ENCODE measurements at places on chromosomes 6 and 20.

- no peak for DNase-seq
These were observed 63.2 kb upstream of the BEND6 start for GRCh38 chr6:56891754-56892153.

DNA sequence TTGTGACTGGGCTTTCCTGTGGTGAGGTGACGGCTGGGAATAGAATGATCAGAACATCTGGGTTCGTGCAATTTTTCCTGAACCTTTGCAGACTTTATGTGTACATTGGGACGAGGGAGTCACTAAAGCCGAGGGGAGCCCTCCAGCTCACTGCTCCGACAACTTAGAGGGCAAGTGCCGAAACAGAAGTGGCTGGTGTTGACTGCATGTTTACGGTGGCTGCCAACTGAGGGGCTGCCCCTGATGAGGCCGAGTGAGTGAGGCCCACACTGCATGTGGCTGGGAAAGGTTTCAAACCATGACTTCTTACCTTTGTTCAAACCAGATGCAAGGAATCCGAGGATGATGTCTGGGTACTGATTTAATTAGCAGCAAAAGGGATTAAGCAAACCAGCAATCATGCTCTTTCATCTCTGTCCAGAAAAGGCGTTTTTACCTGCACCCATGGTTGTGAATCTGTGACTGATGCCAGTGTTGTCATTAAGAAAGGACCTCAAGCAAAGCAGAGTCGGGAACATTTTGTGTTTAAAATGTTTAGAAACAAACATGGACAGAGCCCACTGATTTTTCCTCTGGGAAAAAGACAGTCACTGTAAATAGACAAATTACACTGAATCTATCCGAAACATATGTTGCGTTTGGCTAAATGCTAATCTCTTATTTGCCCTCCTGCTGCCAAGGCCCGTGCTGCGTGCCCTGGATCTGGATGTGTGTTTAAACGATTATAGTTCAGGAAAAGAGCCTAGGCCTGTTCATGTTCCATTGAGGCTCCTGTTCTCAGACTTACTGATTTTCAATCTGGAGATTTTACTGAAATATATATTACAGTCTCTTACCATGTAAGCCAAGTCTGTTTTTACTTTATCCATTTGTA is 105.1 kb downstream of the UST start:
- DNase-seq: no peak

GRCh38 chr6:151499551-151499950 is 5.7 kb downstream of the CCDC170 start:
- DNase-seq: no peak

- DNase-seq: no peak
These were observed 27.7 kb downstream of the ADGRF1 start for GRCh38 chr6:47014401-47014800.

GRCh38 chr20:50562262-50562701 is 52.1 kb downstream of the PTPN1 start:
- DNase-seq: no peak

DNA sequence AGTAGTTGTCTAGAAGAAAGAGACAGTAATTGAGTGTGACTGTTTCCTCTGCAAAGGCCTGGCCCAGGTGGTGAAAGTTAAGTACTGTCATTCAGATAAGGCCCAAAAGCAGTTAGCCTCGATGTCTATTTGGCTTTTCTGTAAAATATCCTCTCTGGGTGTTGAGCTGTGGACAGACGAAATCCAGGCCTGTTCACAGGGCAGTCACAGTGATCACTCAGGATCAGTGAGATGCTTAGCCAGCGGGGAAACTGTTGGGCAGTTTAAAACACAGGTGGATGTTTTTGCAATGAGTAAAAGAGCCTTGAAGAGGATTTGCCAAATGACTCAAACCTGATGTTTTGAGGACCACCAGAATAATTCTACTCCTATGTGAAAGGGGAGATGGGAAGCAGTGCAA is 22.0 kb upstream of the PRDM1 start:
- DNase-seq: no peak

DNA sequence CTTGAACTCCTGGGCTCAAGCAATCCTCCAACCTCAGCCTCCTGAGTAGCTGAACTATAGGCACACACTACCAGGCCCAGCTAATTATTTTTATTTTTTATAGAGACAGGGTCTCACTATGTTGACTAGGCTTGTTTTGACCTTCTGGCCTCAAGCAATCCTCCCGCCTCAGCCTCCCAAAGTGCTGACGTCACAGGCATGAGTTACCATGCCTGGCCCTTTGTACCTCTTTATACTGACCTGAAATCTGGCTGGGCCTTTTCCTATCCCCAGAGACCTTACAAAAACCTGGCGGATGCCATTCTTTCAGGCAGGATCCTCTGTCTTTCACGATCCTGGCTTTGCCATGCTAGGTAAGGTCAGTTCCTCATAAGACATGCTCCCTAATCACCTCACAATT is 11.5 kb downstream of the WFDC3 start:
- no peak for DNase-seq

- DNase-seq: no peak
These were observed 512.3 kb downstream of the HDGFL1 start for GRCh38 chr6:23081701-23082100.

GRCh38 chr6:88445188-88445965 is 279.2 kb upstream of the CNR1 start:
- DNase-seq: no peak

DNA sequence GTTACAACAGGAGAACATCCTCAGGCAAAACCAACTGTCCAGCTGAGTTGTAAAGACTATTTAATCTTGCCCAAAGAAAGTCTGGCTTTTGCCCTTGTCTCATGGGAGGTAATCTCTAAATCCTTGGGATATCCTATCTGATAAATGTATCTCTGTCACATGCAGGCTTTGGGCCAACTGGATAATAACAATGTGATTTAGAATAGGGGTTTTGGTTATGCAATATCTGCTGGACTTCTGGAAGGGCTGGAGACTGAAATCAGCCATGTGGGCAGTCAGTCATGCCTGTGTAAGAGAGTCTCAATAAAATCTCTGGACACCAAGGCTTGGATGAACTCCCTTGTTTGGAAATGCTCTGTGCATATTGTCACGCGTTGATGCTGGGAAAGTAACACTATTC is 56.3 kb upstream of the PRL start:
- DNase-seq: no peak

GRCh38 chr6:118768904-118769325 is 117.5 kb upstream of the CEP85L start:
- DNase-seq: no peak

GRCh38 chr6:45986746-45987274 is 28.9 kb downstream of the CLIC5 start:
- no peak for DNase-seq

DNA sequence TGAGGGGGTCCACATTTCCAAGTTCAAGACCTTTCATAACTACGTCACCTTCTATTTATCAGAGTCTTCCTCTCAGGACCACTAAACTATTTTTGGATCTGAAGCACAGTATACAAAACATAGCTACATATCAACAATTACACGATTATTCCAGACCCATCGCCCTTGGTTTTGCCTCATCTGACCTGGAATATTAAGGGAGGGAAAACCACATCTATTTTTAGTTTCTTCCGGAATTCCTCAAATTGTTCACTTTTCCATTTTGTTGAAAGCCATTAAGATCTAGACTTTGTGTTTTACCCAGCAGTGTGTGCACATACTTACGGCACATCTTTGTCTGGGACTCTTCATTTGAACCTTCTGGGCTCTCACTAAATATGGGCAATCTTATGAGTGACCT is 12.0 kb upstream of the ADGRF5 start:
- DNase-seq: no peak

GRCh38 chr20:32773855-32774254 is 11.7 kb downstream of the DNMT3B start:
- DNase-seq: no peak

DNA sequence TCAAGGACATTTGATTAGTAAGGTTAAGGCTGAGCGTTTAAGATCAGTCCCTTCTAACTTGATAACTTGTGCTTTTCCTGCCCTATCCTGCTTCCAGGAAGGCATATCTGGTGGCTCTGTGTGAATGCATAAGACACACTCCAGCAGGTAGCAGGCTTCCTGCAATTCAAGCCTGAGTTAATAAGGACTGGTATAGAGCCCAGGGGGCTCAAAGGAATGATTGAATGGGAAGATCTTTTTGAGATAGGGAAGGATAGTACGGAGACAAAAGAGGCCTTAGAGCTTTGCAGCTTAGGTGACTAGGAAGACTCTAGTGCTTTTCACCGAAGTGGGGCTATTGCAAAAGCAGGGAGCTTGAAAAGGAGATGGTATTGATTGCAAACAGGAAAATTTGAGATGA is 307.1 kb downstream of the GRIK2 start:
- DNase-seq: no peak

- no peak for DNase-seq
These were observed 112.9 kb downstream of the FOXO3 start for GRCh38 chr6:108673602-108674001.

- DNase-seq: no peak
These were observed 181.2 kb downstream of the ADGRG6 start for GRCh38 chr6:142482974-142483373.

DNA sequence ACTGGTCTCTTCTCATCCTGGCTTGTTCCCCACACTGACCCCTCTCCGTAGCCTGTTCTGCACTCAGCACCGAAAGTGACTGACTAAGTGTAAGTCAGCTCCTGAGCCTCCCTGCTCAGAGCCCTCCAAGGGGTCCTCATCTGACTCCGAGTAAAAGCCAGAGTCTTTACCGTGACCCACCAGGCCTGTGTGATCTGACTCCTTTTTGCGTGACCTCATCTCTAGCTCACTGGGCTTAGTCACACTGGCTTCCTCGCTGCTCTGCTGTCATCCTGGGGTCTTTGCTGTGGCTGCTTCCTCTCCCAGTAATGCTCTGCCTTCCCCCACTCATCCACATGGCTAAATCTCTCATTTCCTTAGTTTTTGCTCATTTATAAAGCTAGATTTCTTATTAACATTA is 116.6 kb downstream of the PLCB4 start:
- no peak for DNase-seq

- DNase-seq: no peak
These were observed 32.5 kb downstream of the SCGN start for GRCh38 chr6:25684565-25684964.

- DNase-seq: no peak
These were observed 7.4 kb downstream of the EPM2A start for GRCh38 chr6:145727817-145728388.

DNA sequence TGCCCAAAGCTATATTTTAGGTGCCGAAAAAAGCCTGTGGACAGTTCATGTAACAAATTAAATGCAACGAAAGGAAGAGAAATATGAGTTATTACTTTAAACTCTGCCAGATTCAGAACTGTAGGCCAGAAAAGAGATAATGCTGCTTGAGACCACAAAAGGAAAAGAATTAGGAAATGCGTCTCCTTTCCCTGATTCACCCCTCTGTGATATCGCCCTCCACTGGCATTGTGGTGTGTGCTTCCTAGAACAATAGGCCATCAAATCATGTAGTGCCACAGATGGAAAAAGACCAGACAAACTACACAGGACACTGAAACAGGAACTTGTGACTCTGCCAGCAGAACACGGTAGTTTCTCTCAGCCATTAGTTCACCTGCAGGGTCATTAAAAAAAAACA is 14.7 kb upstream of the LAMA4 start:
- DNase-seq: no peak

DNA sequence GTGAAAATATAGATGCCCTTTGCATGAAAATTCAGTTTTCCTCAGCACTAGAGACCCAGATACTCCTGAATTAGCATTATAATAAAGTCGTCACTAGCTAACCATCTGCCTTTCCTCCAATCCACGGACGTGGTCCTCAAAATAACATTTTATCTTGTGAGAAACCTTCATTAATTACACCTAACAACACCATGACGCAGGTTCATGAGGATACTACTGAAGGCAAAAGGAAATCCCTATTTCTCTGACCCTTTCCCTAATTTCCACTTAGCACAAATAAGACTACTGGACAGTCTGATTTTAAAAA is 1.3 kb upstream of the PNISR start:
- no peak for DNase-seq

- DNase-seq: no peak
These were observed 7.9 kb upstream of the POU5F1 start for GRCh38 chr6:31178143-31179041.

GRCh38 chr6:151285122-151285521 is 45.4 kb downstream of the AKAP12 start:
- no peak for DNase-seq

- no peak for DNase-seq
These were observed 14.9 kb downstream of the THBS2 start for GRCh38 chr6:169238766-169239165.

- DNase-seq: no peak
These were observed 158.1 kb downstream of the TBXT start for GRCh38 chr6:166009385-166010031.

DNA sequence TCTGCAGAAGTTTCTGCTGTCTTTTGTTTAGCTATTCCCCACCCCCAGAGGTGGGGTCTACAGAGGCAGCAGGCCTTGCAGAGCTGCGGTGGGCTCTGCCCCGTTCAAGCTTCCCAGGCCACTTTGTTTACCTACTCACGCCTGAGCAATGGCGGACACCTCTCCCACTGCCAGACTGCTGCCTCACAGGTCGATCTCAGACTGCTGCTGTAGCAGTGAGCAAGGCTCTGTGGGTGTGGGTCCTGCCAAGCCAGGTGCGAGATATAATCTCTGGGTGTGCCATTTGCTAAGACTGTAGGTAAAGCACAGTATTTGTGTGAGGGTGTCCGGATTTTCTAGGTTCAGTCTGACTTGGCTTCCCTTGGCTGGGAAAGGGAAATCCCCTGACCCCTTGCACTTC is 23.6 kb upstream of the ZNF337 start:
- DNase-seq: no peak

GRCh38 chr6:1311400-1312202 is at the start of gene FOXQ1:
Gene FOXQ1, plus strand, starts transcription at chr6:1312098. Its CDS starts 607 bp downstream, at chr6:1312705.
- no peak for DNase-seq

GRCh38 chr6:39350723-39351505 is 28.4 kb upstream of the KCNK16 start:
- no peak for DNase-seq

DNA sequence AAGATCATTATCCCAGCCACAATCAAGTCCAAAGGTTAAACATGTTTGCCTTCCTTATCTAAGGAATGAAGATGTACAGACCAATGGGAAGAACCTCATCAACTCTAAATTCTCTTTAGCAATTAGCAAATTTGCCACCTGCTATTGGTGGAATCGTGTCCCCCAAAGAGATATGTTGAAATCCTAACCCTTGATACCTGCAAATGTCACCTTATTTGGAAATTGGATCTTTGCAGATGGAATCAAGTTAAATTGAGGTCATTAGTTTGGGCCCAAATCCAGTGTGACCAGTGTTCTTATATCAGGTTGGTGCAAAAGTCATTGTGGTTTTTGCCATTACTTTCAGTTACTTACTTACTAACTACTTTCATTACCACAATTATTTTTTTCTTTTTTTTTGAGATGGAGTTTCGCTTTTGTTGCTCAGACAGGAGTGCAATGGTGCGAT is 31.3 kb downstream of the KLHL31 start:
- no peak for DNase-seq

DNA sequence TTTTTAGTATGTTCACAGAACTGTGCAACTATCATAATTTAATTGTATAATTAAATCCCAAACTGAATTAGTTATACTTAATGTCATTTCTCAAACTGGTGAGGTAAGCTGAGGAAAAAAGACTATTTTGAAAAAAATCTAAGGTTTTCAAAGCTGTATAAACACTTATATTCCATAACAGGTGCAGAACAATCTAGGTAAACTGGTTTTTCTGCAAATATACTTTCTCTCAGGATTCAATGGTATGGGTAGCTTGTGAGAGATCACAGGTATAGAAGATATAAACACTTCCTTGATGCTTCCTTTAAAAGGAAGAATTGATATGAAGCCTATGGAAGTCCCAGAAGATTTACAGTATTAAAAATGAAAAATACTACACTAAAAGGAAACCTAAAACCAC is 33.7 kb downstream of the NOL7 start:
- DNase-seq: no peak
